ENCODE measurements at places on chromosomes 5 and 9.

- no peak for DNase-seq
Observed at GRCh38 chr5:82022499-82022898, 50.7 kb downstream of the ATG10 start.

- no peak for DNase-seq
Observed at GRCh38 chr9:12640866-12641636, 52.1 kb upstream of the TYRP1 start.

- DNase-seq, result no peak
Observed at GRCh38 chr5:176818391-176819098, 8.2 kb downstream of the UNC5A start.

GRCh38 chr5:173922527-173922926 is 34.4 kb downstream of the CPEB4 start:
- no peak for DNase-seq

DNA sequence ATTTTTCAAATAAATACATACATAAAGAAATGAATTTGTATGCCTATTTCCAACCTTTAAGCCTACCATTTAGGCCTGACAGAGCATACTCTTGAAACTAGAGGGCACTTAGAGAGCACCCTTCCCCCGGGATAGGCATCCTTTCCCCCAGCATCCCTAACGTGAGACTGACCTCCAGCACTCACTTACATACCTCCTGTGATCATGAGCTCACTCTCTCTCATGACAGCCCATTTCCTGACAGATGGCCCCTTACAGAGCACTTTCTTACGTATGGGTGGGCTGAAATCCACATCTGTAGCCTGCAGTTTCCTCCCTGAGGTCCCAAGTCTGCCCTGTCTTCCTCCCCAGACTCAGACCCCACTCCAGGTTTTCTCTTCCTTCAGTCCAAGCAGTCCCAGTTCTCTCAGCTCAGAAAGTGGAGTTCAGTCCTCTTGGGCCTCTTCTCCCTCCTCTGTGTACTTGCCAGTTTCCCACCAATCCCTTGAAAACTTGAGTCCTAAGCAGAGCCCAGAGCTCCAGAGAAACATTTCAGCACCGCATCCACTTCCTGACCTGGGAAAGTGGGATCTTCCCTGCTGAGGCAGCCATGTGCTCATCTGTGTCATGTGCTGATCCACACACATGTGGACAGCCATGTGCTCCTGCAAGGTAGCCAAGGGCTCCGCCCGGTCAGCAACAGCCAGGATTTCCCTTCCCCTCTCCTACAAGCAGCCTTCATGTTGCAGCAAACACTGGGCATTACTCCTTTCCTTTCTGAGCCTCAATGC is 2.2 kb upstream of the CDX1 start:
- no peak for DNase-seq

All from GM06990 (cell line).